ENCODE measurements at places on chromosomes 4 and X.

DNA sequence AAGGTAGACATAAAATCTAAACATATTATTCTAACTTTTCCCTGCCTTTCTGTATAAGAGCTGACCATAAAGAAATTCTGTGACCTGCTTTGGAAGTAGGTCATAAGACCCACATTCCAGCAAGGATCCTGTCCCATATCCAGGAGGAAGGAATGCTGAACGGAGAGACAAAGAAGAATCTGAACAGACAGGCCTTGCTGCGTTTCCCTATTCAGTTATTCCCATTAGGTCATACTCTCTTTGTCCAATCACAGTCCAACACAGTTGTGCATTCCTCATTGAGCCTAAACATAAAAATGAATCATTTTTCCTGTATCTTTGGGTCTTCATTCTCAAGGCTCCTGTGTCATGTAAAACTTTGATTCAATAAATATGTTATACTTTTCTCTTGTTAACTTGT, 287.6 kb upstream of the TAPT1 start:
- no peak for DNase-seq

DNA sequence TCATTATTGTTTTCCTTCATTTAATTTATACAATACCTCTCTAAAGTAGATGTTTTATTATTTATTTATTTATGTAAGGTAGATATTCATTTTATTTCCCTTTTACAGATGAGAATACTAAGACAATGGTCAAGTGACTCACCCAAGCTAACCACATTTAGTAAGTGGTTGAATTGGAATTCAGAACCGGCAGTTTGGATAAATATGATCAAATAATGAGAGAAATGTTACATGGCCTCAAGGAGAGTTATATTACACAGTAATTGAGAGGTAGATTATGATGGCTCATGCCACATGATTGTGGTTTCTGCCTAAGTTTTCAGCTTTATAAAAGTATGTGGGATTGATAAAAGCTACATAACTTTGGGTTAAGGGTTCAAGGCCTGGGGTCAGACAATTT, 239.4 kb upstream of the BOD1L1 start:
- DNase-seq: no peak

DNA sequence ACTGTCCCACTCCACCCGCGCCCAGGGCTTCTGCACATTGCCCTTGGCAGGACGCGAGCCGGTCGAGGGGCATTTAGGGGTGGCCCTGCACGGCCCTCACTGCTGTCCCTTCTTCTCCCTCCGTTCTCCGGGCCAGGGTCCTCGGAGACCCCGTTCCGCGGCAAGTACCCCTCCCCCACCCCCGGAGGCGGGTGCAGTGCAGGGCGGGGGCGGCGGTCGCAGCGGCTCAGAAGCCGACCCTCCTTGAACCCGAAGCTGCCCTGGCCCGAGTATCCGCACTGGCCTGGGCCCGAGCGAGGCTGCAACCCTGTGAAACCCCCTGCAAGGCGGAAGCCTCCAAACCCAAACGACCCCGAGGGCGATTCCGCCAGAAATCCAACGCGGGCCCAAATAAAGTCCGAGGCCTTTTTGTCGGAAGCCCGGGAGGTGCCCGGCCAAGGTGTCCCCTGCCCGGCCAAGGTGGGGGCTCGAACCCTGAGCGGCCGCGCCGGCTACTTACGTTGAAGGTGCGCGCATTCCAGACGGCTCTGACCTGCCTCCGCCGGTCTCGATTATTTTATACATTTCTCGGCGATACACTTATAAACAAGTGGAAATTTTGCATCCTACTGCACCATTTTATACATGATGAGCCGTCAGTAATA, 53.1 kb upstream of the TMEM33 start:
- DNase-seq: no peak

- DNase-seq: no peak
Observed at GRCh38 chrX:108439961-108440696, 491 bp downstream of the COL4A5 start.

GRCh38 chr4:41575207-41575606, 37.2 kb downstream of the LIMCH1 start:
- DNase-seq: no peak

DNA sequence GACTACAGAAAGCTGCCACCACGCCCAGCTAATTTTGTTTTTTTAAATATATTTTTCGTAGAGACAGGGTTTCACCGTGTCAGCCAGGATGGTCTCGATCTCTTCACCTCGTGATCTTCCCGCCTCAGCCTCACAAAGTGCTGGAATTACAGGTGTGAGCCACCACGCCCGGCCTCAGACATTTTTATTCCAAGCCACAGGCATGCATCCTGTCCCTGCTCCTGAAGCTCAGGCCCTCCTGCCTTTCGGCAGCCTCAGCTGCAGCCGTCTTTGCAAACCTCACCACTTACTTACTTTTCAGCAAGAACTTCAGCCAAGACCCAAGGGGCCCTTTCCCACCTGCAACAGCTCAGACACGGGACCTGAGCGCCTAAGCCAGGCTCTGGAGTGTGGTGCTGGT, 26.0 kb downstream of the FAM53A start:
- no peak for DNase-seq

DNA sequence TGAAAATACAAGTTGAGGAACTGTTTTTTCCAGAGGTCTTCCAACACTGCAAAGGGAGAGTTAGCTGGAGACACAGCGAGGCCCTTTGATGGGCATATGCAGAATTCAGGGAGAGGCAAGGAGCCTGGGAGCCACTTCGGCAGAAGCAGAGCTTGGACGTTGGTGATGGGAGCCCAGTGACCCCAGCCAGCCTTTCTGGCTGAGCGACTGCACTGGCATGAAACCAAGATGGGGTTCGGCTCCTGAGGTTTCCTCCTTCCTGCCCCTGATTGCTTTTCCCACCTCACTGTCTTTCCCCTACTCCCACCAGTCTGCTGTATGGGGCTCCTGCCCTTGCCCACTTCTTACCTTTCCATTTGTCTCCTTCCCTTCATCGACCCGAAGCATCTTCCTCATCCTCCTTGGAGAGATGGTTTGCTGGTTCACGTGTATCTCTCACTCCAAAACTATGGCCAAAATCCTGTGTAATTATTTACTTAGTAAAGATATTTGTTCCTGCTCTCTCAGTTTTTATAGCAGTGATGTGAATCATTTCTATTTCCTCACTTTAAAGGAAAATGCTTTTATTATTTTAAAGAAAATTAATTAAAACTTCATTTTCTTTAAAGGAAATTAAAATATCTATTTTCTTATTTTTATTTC, 100.5 kb downstream of the NFKB1 start:
- DNase-seq: no peak

DNA sequence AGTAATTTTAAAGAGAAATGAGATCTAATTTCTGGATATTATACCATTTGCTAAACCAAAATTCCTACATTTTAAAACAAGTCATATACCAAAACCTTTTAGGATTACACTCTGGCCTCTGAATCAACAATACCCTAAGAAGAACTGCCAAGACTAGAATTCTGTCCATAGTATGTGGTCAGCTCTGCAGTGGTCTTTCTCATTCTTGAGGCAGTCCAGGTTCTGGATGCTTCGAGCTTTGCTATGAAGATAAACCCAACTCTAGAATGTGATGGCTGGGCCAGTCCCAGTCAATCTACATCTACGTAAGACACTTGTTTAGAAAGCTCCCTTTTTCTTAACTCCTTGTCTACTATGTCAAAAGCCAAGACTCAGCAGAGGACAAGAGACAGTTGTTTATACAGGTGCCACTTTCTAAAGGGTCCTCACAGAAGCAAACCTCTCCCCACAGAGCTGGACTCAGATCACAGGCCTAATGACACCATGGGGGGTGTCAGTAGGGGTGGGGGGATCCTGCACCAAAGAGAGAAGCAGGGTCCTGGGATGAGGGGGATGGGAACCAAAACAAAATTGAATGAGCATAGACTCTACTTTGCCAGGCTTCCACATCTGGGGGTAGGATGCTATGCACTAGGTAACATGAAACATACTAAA, 63.2 kb downstream of the SH3RF1 start:
- DNase-seq: no peak

DNA sequence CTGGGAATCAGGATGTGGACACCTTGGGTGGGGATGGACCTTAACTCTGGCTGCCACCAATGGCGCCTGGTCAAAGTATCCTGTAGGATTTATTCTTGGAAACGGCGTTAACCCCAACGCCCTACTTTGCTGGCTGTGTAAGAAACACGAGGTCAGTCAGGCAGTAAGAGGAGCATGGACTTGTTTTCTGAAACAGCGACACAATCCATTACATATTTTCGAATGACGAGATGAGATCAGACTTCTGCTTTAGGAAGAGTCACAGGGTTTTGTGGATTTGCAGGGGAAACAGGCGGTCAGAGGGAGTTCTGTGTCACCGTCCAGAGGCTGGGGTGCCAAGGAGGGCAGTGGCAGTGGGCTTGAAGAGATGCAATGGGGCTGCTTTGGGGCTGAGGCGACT, 92.2 kb downstream of the TBL1X start:
- DNase-seq: no peak

GRCh38 chr4:184669251-184669650, 19.7 kb downstream of the PRIMPOL start:
- DNase-seq: no peak

- DNase-seq: no peak
Observed at GRCh38 chrX:14232688-14233087, 203.0 kb upstream of the GEMIN8 start.

DNA sequence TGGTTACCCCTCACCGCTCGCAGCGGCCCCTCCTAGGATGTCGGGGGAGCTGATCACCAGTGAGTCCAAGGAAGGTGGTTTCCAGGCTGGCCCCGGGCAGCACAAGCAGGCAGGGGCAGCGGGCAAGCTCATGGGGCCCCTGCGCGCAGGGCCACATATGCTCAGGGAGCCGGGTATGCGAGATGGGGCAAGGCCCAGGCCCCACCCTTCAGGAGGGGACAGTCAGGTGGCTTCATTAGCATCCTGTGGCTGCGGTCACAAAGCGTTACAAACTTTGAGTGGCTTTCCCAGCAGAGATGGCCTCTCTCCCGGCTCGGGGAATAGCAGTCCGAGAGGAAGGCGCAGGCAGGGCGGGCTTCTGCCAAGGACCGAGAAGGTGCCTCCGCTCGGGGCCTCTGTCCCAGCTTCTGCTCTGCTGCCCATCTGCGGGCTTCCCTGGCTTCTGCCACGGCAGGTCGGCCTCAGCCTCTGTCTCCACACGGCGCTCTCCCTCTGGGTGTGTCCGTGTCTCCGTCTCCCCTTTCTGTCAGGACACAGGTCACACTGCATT, 13.5 kb downstream of the ABCD1 start:
- no peak for DNase-seq

DNA sequence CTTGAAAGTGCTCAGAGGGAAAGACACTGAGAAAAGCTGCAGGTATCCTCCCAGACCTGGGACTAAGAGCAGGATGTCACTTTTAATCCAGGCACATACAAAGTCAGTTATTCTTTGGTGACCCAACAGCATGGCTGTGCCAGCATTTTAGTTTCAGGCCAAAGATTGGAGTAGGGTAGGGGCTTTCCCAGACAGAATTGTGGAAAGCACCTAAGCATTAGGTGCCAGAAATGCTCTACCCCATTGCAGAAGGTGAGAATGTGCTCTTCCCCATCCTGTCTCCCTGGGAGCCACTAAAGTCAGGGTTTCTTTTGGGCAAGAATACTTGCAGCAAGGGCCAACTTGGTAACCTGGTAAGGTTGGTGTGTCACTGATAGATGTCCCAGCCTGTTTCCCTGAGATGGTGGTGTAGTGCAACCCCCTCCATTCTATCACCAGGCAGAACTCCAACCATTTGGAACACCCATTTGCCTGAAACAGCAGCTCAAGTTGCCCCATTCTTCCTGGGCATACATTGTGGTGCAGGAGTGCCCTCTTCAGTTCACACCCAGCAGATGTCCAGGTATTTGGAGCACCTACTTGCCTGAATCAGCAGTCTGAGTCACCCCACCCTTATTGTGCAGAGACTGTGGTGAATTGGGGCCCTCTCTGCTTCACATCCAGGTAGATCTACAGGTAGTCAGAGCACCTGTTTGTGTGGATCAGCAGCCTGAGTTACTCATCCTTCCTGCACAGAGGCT, 183.5 kb downstream of the ZC4H2 start:
- no peak for DNase-seq

GRCh38 chrX:41273638-41274037, 60.3 kb upstream of the DDX3X start:
- no peak for DNase-seq

GRCh38 chr4:77624213-77624612, 18.6 kb downstream of the CXCL13 start:
- no peak for DNase-seq

GRCh38 chr4:184420881-184421416, 53.4 kb downstream of the IRF2 start:
- peak; percentile 61 for DNase-seq

DNA sequence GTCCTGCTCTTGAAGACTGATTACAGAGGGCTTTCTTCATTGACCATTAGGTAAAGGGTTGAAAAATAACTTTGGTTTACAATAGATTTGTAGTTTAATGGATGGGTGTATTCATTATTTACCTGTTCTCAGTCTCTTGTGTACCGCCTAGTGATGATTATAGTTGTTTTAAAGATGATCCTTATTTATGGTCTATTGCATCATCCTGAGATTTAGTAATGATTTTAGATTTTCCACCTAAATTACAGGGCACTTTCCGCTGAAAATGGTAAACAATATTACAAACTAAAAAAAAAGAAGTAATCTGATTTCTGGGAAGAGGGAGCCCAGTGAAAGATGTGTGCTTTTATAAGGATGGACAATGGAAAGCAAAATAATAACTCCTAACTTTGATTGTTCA, 78.4 kb upstream of the TMEM33 start:
- DNase-seq: no peak

GRCh38 chr4:67480810-67481209, 64.5 kb downstream of the CENPC start:
- no peak for DNase-seq

GRCh38 chr4:55069248-55069647, 56.1 kb downstream of the KDR start:
- no peak for DNase-seq

- DNase-seq: no peak
Observed at GRCh38 chrX:154349979-154350378, 24.5 kb downstream of the FLNA start.

GRCh38 chr4:109014593-109015412, 251.9 kb upstream of the ETNPPL start:
- DNase-seq: no peak

GRCh38 chr4:6845027-6845426, 62.5 kb downstream of the KIAA0232 start:
- no peak for DNase-seq

GRCh38 chrX:108541286-108541685, 101.6 kb downstream of the COL4A5 start:
- no peak for DNase-seq

DNA sequence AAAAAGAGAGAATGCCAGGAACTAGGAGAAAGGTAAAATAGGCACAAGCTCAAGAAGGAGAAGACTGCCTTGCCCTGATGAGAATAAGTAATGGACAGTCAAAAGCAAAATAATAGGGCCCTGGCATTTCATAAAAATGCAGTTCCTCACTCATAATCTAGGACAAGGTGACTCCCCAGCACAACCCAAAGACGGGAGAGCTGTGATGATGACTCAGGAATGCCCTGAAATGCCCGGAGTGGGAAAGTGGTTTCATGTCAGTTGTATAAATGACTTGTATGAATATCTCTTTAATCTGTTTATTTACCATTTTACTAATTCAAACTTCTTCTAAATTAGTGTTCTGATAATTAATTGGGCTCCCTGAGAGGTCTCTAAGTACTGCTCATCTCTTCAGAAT, 28.8 kb upstream of the SETD7 start:
- DNase-seq: no peak
